Hindlimb muscle (tissue), 1 donor: ENCODE measurements at places on chromosomes 1 and 21. TPM values are rescaled to one million over a fixed set of nuclear protein-coding genes. Genes with fewer than 3 reads are reported as not detected.

DNA sequence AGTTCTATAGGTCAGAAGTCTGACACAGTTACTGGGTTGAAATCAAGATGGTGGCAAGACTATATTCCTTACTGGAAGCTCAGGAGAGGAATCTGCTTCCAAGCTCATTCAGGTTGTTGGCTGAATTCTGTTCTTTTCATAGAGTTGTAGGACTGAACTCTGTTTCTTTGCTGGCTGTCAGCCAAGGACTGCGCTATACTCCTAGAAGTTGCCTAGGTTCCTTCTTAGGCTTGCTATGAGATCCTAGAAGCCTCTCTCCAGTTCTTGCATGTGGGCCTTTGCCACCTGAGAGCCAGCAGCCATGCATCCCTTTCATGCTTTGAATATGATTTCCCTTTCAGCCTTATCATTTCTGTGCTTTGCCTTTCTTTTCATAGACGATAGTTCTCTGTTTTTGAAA, 176.4 kb downstream of the RPS6KC1 start:
- no peak for DNase-seq

GRCh38 chr1:219526074-219526473, 86.8 kb downstream of the ZC3H11B start:
- no peak for DNase-seq

DNA sequence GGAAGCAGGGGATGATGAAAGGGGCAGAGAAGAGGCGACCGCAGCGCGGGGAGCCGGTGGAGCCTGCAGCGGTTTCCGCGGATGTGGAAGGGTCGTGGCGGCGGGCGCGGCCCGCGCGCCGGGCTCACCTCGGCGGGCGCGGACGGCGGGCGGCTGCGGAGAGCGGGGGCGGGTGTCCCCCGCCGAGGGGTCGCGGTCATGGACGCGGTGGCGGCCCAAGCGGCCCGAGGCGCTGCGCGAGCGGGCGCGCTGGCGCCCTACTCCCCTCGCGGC, 572 bp downstream of the LPGAT1 start:
- no peak for DNase-seq

DNA sequence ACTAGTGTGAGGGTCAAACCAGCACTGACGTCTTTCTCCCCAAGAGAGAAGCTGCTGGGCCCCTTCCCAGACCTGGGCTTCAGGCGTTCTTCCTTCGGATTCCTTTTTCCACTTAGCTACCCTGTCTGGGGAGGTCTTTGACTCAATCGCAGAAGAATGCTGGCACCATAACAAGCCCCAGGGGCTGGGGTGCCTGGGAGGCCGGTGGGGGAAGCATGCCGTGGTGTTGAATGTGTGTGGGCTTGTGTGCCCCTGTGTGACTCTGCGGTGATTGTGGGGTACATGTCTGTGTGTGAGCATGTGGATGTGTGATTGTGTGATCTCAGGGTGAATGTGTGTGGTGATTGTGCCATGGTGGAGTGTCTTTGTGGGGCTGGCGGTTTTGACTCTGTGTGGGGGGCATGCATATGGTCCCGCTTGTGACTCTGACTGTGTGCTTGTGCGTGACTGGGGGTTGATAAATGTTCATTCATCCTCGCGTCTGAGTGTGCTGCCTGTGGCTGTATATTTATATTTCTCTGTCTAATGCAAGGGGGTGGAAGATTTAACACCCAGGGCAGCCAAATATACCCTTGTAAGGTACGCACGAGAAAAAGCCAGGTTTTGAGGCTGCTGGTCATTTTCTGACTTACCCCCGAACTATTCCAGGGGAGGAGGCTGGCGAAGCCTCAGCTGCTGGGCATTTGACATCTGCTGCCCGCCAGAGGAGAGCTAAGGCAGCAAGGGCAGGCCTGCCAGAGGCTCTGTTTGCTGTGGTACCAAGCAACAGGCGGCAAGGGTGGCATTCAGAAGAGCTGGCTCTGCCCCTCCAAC, 1.1 kb upstream of the SYNC start:
- peak; percentile 51 for DNase-seq

DNA sequence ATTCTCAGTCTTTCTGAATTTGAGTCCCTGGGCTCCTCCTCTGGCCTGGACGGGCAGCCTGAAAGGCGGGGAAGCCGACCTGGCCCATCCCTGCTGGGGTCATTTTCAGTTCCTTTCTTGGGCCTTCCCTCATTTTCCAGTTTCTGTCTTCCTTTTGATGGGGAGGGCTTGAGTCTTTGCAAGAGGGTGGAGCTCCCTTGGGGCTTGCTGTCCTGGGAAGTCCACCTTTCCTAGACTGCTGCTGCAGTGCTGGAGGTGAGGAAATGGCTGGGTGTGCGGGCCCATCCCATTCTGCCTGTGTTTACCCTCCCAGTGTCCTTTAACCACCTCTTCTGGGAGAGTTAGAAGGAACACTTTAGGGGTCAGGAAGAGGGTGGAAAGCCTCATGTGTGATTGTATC, 40.4 kb upstream of the SYNC start:
- DNase-seq, result no peak

The MIA3 gene
- polyA plus RNA-seq, result 57.4 TPM

DNA sequence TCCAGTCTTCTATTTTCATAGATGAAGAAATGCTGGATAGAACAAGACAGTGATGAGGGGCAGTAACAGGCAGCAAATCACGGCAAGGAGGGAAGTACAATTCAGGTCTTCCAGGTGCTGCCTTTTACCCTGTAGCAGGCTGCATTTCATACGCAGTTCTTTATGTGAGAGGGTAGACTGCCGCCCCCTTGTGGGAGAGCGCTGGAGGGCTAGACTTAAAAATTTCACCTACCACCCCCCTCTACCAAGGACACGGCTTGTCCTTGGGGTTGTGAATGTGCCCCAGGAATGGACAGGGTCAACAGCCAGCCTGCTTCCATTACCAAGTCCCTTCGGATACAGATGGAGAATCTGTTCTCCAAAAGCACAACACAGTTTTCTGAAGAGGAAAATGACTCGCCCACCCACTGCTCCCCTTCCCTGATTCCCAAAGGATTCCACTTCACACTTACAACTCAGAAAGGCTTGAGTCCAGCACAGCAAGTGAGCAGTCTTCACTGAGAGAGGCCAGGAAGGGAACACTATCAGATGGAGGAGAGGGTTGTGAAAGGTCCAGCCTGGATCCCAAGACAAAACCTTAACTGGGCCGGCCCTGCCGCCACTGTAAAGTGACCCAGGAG, 7.4 kb downstream of the WDR77 start:
- no peak for DNase-seq

DNA sequence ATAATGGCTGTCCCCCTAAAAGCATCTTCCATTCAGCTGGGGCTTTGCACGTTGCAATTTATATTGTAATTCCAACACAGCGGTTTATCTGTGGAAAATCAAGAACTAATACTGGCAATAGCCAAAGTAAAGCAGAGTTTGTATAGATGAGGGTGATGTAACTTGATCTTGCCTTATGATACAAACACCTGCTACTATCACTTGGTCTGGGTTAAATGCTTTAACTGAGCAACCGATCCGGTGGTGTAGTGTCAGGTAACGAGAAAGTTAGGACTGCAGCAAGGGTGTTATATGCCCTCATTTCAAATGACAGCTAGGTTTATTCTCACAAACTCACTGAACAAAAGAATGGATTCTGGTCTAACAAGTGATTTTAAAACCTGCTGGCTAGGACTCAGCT, 47.3 kb upstream of the PLPPR4 start:
- DNase-seq, result no peak

DNA sequence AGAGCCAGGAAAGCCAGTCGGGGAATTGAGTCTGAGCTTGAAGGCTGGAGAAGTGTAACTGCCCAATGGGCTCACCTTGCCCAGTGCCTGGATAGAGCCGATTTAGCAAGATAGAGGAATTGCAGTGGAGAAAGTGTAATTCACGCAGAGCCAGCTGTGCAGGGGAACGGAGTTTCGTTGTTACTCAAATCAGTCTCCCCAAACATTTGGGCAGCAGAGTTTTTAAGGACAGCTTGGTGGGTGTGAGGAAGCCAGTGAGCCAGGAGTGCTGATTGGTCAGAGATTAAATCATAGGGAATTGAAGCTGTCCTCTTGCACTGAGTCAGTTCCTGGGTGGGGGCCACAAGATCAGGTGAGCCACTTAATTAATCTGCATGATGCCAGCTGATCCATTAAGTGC, 28.4 kb upstream of the NLRP3 start:
- no peak for DNase-seq

- DNase-seq, result no peak
Observed at GRCh38 chr1:162475539-162476185, 22.0 kb upstream of the UHMK1 start.

DNA sequence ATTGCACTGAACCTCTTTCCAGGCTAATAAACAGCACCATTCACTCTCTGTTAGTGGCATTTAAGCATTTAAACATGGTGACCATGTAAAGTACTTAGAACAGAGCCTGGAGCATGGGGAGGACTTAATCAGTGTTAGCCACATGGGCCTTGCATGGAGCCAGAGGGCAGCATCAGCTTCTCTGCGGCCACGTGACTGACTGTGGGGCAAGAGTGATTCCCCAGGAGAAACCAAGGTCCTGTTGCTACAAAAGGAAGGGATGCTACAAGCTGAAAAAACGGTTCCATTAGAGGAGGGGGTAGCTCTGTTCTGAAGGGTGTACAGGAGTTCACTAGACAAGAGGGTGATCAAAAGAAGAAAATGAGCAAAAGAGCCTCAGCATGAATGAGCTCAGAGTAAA, 256.8 kb downstream of the MATN1 start:
- DNase-seq, result no peak

DNA sequence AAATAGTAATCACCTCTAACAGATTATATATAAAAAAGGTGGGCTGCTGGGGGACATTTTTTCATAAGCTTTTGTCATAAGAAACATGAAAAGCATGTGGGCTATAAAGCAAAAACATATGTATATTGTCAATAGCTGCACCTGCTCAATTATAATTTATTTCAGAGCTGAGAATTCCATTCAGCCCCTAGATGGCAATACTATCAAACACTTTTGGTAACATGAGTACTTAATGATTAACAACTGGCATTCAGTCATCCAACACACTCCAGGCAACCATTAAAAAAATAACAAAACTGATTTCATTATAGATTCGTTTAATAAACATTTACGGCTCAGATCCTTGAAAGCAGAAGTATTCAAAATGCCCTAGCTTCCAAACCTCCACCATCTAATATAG, 115.1 kb downstream of the KCTD3 start:
- no peak for DNase-seq

- DNase-seq, result no peak
Observed at GRCh38 chr1:155051342-155051776, 243 bp downstream of the ADAM15 start.

The TMEM82 gene
- not detected for polyA plus RNA-seq

DNA sequence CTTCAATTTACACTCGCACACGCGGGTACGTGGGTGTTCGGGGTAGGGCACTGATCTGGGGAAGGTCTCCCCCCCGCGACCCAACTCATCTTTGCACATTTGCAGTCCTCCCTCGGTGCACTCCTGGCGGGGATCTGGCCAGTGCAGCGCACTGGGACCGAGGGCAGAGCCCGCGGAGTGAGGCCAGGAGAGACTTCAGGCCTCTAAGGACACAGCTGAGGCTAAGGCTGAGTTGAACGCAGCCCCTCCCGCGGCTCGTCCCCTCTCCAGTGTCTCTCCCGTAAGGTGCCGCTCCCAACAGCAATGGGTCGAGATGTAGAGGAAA, 936 bp upstream of the NCAM2 start:
- DNase-seq, result no peak

DNA sequence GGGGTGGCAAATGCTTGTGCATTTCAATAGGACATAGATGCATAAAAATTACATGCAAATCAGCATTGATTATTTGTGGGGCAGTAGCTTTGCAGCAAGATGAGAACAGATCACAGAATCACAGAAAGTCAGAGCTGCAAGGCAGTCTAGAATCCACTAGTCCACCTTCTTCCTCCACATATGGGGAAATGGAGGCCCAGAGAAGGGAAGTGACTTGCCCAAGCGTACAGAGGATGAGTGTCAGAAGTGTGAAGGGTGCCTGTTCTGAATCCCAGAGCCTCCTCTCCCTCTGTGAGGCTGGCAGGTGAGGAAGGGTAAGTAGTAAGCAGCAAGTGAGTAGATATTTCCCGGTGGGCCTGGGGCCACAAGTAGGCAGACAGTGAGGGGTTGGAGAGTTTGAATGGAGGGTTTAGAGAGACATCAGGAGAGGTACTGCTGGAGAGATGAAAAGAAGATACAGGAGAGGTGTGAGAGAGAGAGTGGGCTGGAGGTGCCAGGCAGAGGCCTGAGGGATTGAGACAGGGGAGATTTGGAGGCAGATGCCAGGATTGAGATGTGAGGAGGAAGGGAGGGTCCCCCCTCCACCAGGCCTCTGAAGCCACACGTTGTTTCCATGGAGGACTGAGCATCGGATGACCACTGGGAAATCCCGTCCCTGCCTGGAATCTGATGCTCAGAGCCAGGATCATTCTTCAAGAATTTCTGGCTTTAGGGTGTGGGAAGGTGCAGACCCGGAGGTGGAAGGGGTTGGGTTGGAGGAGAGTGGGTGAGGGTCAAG, 4.8 kb upstream of the MYOG start:
- DNase-seq, result no peak

DNA sequence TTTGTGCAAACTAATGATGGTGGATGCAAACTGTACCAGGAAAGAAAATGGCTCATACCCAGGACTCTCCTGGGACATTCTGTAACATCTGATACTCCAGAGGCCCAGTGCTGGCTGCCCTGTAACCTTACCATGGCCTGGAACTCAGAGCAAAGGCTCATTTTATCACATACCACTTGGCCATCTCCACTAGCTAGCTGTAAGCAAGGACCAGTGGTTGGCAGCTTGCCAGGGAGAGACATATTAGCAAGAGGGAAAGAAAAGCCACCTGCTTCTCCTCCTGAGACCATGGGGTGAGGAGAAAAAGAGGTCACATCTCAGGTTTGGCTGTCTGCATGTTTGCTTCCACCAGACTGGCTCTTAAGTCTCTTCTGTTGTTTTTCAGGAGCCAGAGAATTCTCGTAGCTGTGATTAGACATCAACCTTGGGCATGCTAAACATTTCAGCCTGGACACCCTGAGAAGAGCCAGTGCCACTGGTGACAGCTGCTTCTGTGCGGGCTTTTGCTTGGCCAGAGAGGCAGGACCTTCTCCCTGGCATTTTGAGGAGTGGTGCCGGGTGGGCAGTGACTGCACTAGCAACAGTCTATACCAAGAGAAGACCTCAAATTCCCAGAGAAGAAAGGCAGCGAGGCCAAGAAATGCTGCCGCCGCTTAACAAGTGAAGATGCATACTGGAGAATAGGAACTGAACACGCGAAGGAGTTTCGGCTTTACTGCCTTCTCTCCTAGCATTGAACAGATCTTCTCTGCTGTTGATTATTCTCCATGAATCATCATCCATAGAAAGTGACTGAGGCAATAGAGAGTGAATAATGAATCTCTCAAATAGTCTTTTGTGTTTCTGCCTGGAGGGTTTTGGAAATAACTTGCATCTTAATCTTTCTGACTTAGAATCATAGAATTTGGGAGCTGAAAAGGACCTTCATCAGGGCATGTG, 6.7 kb upstream of the INKA2 start:
- DNase-seq, result no peak

The LRRC39 gene
- polyA plus RNA-seq, result 213 TPM

The ANGPTL1 gene
- polyA plus RNA-seq, result 42.8 TPM

GRCh38 chr21:44295646-44296045, 4.2 kb upstream of the PFKL start:
- DNase-seq, result no peak

GRCh38 chr21:34996304-34997101, 52.6 kb downstream of the RUNX1 start:
- DNase-seq, result no peak

The C1QA gene
- polyA plus RNA-seq, result 39.3 TPM
